ENCODE measurements at places on chromosomes 1 and 21. TPM values are rescaled to one million over a fixed set of nuclear protein-coding genes. Genes with fewer than 3 reads are reported as not detected.

Gene FAM177B
- not detected for total RNA-seq

Gene HCRTR1
- 0.14 TPM for total RNA-seq

Gene DCST1
- not detected for total RNA-seq

Gene TRIM58
- total RNA-seq: 0.05 TPM

Gene NVL
- total RNA-seq: 34.0 TPM

Gene GLIS1
- total RNA-seq: 2.7 TPM

Gene SPRR1B
- total RNA-seq: not detected

Gene BGLAP
- total RNA-seq: 0.59 TPM

Gene GCSAML
- not detected for total RNA-seq

Gene ANGPTL1
- total RNA-seq: 4.8 TPM

Gene AGMAT
- total RNA-seq: 1.5 TPM

Gene EFNA1
- total RNA-seq: 0.37 TPM

Gene IGSF9
- not detected for total RNA-seq

Gene ABCA4
- 0.51 TPM for total RNA-seq

Gene DNM3
- 0.55 TPM for total RNA-seq

Gene RABGAP1L
- 44.2 TPM for total RNA-seq

Gene ATP6V0B
- 154 TPM for total RNA-seq

Gene CR1L
- total RNA-seq: not detected

Gene VSIG8
- not detected for total RNA-seq

Gene CYP4B1
- total RNA-seq: not detected

Gene GPR3
- total RNA-seq: 0.89 TPM
